KG1 (cell line): ENCODE measurements at places on chromosomes 13 and 19.

GRCh38 chr13:34034411-34034810, 216.5 kb downstream of the RFC3 start:
- DNase-seq = no peak

GRCh38 chr19:5006201-5006600, 37.3 kb downstream of the KDM4B start:
- no peak for DNase-seq

- no peak for DNase-seq
These were observed 199.3 kb upstream of the SOX1 start for GRCh38 chr13:111867657-111868056.

DNA sequence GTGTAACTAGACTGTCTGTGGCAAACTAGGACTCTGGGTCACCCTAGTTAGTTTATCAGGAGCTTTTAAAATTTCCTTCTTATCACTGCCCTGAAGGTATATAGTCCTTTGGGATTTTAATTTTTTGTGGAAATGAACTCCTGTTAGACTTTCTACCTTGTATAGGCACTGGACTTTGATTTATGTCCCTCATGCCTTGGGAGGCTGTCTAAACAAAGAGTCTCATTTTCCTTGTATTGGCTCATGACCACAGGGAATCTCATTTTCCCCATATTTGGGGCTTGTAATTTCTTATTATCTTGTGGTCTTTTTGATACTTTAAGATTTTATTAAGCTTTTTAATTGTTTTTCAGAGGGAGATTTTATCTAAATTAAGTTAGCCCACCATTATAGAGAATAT, 21.4 kb downstream of the KCTD4 start:
- no peak for DNase-seq
